CD4-positive, alpha-beta T cell treated with Interleukin-4 for 4 hours (primary cell): ENCODE measurements at places on chromosomes 13 and 19.
A peak's percentile ranks its signal among the peaks of the same experiment; 100 is the strongest.

DNA sequence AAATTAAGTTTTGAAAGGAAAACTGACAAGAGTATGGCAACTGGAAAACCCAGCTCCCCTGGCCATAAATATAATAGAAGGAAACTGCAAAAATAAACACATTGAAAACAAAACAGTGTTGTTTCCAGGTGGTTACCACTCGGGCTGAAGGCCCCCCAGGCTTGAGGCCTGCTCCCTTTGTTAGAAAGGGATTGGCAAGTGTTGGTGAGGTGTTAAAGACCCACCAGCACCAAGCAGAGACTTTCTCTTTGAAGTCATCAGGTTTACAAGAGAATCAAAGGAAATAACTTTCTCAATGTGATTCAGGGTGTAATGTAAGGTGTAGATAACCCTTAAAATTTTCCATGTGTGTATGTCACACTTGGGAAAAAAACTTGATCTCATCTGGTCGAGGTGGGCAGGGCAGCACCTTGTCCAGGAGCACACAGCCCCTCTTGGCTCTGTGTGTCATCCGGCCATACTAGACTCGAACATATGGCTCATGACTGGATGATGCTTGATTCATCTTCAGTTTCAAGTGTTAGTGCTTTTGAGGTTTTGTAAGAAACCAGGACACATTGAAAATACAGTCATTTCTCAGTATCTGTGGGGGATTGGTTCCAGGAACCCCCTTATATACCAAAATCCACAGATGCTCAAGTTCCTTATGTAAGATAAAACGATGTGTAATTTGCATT, 7.8 kb downstream of the ACTN4 start:
- peak; percentile 40 for DNase-seq

- no peak for DNase-seq
Observed at GRCh38 chr13:38796890-38797289, 110.0 kb downstream of the FREM2 start.

DNA sequence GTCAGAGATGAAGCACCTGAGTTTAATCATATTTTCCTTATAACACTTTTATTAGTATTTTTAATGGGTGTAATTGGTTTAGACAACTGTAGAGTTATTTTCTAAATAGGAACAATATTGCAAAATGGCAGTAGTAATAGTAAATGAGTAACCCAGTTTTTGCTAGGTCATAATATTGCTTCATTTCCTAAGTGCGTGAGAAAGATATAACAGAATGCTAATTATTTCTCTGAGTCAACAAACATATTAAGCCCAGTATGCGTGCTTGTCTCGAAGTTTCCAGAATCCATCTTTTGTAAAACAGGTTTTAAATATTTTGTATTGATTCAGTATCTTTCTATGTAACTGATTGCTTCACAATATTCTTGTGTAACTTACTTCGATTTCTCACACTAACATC, 315.3 kb downstream of the MYO16 start:
- no peak for DNase-seq

- no peak for DNase-seq
Observed at GRCh38 chr13:98224557-98224956, 47.5 kb upstream of the RNF113B start.

- DNase-seq: no peak
Observed at GRCh38 chr19:39296055-39296645, at the start of gene IFNL1. Gene IFNL1 (plus strand): TSS chr19:39296407. CDS start chr19:39296422, 15 bp downstream.

- no peak for DNase-seq
Observed at GRCh38 chr19:6273701-6274601, 5.8 kb downstream of the MLLT1 start.

DNA sequence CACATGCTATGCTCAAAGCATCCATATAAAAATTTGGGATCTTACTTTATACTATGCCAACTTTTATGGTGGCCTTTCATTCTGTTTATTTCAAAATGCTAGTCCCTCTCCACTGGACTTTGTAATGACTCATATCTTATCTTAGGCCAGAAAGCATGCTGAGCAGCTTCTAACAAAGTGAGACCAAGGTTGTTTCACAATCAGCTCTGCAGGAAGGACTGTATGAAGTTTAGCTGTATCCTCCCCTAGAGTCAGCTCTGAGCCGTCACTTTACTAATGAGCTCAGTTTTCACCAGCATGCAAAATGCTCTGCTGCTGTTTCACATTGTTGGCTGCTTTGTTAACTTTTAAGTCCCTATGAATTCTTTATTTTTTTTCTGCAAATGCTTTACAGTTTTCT, 1608.8 kb downstream of the OLFM4 start:
- DNase-seq: no peak

DNA sequence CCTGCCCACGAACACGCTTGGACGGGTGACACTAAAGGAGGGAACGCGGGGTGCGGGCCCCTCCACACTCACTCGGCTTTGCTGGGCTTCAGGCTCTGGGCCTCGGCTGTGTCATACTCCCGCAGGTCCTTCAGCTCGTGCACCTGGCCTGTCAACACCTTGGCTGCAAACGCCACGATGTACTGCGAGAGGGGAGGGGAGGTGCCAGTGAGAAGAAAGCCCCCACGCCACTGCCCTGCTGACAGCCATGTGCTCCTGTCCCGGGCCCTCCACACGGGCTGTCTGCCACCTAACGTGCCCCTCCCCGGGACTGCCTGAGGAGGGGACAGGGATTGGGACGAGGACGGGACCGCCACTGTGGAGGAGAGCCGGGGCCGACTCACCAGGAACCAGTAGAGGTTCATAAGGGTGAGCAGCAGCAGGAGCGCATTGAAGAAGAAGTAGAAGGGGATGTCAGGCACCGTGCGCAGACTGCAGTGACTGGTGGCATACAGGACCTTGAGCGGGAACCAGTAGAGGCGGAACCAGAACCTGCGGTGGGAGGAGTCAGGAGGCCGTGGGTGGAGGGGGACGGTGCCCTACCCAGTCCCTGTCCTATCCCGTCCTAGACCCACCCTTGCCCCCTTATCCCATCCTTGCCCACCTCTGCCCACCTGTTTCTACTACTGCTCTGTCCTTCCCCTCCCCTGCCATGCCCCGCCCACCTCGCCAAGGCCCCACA, 16.9 kb downstream of the CERS1 start:
- DNase-seq: no peak

DNA sequence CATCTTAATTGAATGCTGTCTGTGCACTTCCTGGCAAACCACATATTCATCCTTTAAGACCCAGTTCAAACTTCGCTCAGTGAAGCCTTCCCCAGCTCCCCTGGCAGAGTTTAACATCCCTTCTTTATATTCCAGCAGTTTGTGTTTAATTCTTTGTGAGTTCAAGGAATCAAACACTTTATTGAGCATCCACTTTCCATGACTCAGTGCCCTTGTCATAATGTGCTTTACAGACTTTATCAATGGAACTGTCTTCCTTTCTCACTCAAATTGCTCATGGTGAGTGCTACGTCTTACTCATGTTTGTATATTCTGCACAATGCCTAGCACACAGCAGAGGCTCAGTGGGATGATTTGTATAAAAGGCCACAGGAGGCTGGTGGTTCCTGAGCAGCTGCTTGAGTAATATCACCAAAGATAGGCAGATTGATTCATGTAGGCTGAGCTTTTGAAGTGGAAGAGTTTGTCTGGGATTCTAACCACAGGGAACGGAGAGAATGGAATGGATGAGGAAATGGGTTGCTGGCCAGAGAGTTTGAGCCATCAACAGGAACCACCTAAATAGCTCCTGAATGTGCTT, 44.2 kb downstream of the SERTM1 start:
- DNase-seq: no peak

DNA sequence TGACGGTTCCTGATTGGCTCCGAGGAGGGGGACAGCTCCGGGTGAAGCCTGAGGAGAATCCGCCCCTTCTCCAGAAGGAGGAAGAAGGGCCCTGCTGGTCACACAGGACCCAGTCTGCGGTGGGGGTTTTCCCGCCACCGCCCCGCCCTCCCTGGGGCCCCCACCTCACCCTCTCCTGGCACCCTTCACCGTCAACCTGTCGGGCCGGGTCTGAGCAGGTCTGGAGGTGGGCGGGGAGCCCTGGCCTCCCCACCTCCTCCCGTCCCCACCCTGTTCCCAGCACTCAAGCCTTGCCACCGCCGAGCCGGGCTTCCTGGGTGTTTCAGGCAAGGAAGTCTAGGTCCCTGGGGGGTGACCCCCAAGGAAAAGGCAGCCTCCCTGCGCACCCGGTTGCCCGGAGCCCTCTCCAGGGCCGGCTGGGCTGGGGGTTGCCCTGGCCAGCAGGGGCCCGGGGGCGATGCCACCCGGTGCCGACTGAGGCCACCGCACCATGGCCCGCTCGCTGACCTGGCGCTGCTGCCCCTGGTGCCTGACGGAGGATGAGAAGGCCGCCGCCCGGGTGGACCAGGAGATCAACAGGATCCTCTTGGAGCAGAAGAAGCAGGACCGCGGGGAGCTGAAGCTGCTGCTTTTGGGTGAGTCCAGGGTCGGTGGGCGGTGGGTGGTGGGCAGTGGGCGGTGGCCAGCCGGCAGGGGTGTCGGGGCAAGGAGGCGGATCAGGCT, at the start of gene GNA15:
TSS of gene GNA15 (plus strand) at position 73 of the 723 bp plus-strand sequence. CDS start at position 491, 418 bp downstream.
- DNase-seq: peak; percentile 41

DNA sequence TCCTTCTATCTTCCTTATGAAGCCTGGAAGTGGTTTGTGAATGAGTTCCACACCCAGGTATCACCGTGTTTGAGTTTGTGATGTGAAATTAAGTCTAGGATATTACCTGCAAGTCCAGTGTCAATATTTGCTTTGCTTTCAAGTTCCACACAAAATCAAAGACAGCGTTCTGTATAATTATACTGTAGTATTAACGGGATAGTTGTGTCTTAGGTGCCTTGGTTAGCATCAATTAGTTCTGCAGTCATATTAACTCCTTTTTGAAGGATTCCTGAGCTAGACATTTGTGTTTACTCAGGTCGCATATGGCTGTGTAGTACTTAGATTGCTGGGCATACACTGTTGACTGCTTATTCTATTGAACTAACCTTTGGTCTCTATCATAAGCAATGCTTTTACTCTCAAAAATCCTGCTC, 54.4 kb downstream of the ERCC5 start:
- DNase-seq: no peak

- DNase-seq: no peak
Observed at GRCh38 chr13:75902166-75903104, 266.3 kb downstream of the LMO7 start.

- DNase-seq: no peak
Observed at GRCh38 chr13:57665481-57665880, 33.9 kb downstream of the PCDH17 start.

DNA sequence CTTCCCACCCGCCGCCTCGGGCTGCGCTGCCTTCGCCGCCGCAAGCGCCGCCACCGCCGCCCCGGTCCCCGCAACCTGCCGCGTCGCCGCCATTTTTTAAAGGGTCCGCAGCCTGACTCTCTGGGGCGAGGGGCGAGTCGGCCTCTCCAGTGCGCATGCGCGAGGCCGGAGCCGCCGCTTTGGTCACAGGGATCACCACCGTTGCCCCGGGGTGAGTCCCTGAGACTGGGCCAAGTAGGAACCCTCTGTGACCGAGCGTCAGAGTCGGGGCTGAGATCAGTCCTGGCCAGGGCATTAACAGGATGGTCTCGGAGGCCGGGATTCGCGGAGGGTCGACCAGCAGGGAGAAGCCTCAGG, 42.6 kb downstream of the ZNF146 start:
- DNase-seq: no peak

DNA sequence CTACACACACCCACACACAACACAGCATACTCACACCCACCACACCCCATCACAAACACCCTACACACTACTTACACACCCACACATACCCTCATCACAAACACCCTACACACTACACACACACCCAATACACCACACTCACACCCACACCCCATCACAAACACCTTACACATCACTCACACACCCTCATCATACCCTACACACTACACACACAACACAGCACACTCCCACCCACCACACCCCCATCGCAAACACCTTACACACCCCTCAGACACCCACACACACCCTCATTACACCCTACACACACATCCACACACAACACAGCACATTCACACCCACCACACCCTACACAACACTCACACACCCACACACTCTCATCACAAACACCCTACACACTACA, 15.8 kb downstream of the PEPD start:
- no peak for DNase-seq

GRCh38 chr19:14795078-14795721, 16.8 kb upstream of the ADGRE2 start:
- DNase-seq: no peak

DNA sequence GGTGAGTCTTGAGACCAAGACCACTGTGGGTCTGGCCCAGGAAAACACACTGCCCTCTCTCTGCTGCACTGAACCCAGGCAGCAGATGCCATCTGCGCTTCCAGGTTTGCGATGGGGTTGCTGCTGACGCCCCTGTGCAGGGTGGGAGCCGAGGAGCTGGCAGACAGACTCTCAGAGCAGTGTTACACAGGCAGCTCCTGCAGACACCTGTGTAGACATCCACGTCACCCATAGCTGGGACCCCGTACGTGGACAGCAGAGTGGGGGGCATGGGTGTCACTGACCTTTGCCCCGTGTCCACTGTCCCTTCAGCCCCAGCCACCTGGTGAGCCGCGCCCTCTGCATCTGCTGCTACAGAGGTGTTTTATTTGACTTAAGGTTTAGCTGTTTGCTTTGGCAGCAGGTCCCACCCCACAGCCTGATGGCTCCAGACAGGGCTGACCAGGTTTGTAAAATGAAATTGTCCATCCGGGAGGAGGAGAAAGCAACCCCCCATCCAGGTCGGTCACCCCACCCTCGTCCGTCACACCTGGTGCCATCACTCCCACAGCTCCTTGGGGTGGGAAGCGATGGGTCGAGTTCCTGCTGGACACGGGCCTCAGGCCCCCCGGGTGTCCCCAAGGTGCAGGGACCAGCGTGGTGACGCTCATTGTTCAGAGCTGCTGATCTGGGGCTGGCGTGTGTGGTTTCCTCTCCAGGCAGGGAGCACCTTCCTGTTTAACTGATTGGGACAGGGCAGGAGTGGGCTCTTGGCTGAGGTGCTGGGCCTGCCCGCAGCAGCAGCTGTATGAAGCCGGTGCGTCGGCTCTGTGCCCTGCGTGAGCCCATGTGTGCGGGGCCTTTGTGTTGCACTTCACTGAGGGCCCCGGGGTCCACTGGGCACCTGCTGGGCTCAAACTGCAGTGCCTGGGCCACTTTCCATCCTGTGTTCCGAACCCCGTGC, 28.4 kb downstream of the MCF2L start:
- DNase-seq: no peak

GRCh38 chr19:1383017-1383311, 743 bp upstream of the NDUFS7 start:
- no peak for DNase-seq

GRCh38 chr19:44196772-44197171, 15.6 kb upstream of the ZNF227 start:
- no peak for DNase-seq

DNA sequence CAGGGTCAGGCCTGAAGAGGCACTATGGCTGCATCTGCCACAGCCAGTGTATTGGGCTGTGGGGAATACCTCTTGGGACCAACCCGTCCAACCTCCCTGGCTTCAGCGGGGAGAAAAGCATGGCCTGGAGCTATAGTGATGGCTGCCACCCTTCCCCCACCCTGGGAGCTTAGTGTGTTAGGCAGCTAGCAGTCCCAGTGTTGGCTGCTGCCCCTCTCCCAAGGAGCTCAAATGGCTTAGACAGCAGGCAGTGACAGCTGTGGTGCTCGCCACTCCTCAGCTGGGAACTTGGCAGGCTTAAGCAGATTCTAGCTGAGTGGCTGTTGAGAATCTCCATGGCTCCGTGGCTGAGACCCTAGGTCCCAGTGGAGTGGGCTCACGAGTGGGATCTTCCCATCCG, 19.7 kb downstream of the ACOD1 start:
- DNase-seq: no peak
